Amniotic epithelial cell (primary cell): ENCODE measurements at places on chromosomes 5 and 9.

DNA sequence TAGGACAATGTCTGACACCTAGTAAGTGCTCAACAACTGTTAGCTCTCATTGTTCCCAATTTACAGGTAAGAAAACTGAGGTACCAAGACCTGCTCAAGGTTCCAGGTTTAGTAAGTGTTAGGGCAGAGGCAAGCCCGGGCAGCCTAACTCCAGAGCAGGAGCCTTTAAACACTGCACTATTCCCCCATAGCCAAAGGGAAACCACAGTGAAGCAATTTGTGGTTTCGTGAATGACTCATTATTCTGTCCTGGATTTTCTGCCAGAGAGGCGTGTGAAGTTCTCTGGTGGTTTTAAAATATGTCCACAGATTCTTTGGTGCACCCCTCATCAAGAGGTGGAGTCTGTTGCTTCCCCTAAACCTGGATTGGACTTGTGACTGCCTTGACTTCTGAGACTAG is 1.0 kb upstream of the MCC start:
- DNase-seq: peak; percentile 99

DNA sequence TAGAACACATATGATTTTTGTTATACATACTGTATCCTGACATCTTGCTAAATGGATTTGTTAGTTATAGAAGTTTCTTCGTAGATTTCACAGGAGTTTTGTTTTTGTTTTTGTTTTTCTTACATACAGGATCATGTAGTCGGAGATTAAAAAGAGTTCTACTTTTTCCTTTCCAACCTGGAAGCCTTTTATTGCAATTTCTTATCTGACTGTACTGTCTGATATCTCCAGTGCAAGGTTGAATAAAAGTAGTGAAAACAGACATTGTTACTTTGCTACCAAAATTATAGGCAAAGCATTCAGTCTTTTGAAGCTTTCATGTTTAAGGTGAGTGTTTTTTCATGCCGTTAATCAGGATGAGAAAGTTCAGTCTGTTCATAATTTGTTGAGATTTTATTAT is 117.4 kb upstream of the PRSS3 start:
- no peak for DNase-seq

DNA sequence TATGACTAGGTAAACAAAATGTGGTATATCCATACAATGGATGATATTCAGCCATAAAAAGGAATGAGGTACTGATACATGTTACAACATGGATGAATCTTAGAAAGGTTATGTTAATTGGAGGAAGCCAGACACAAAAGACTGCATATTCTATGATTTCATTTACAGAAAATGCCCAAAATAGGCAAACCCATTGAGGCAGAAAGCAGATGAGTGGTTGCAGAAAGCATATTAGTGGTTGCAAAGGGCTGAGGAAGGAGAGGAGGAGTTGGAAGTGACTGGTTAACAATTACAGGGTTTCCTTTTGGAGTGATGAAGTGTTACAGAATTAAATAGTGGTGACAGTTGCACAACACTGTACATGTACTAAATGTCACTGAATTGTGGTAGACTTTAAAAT is 17.7 kb downstream of the PLGRKT start:
- DNase-seq: no peak

DNA sequence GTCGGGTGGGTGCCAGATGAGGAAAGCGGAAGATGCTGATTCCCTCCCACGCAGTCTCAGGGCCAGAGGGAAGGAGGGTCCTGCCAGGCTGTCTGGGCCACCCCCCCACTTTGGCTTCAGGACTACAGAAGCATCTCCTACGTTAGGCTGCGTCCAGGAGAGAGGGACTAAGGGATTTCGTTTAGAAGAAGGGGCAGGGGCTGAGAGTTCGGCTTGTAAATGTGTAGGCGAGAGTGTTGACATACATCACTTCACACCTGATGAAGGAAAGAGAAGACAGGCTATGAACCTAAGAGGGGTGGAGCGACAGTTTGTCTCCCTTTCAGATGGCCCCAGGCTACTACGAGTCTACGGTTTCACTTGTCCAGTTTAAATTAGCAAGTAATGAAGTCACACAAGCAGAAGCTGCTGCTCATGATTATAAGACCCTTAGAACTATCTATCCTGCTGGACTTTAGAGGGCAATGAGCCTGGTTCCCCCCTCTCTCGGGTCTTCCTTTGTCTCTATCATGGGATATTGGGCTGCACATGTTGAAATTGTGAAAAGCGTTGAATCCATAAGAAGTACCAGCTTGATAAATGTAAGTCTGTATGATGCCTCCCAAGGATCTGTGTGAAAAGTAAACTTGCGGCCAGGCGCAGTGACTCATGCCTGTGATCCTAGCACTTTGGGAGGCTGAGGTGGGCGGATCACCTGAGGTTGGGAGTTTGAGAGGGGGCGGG is 193.0 kb downstream of the AOPEP start:
- peak; percentile 91 for DNase-seq

- peak; percentile 21 for DNase-seq
Measured at GRCh38 chr9:36818965-36819870, 214.8 kb downstream of the PAX5 start.

DNA sequence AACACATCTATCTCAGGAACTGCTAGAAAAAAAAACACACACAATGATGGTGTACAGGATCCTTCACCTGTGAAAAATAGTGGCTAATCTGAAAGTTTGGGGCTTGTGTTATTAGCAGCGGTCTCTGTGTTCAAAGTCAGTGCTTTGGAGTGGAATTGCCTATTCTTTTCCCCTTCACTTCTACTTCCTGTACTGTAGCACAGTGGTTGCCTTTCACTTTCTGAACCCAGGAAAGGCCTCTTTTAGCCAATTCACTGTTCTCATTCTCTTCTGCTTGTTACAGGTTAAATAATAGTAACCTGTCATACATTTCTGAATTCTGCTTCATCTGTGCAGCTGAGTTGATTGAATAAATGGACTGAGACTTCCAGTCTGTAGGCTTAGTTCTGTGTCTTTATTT is 161.3 kb upstream of the RGS7BP start:
- no peak for DNase-seq

DNA sequence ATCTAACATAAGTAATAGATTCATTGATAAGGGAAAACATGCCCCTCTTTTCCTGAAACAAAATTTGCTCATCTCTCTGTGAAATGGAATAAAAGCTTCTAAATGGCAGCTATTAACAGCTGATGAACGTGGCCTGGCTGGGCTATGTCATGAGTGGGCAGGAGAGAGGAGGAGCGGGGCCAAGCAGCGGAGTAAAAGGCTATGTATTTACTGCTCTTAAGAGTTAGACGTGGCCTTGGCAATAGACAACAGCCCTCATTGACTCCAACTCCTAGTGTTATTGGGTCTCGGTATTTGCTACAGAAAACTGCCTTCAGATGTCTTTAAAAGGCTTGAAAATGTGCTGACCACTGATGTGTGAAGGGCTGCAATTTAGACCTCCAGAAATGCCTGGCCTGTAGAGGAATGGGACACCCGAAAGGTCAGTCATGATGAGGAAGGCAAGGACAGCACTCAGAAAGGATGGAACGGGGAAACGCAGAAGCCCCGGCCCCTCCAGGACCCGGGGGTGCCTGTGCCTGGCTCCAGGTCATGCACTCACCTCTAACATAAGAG is 116.8 kb downstream of the PDZD2 start:
- no peak for DNase-seq

- DNase-seq: no peak
Measured at GRCh38 chr5:35339616-35340100, 109.4 kb upstream of the PRLR start.

GRCh38 chr9:100477241-100477640 is 4.3 kb downstream of the TMEFF1 start:
- DNase-seq: no peak

DNA sequence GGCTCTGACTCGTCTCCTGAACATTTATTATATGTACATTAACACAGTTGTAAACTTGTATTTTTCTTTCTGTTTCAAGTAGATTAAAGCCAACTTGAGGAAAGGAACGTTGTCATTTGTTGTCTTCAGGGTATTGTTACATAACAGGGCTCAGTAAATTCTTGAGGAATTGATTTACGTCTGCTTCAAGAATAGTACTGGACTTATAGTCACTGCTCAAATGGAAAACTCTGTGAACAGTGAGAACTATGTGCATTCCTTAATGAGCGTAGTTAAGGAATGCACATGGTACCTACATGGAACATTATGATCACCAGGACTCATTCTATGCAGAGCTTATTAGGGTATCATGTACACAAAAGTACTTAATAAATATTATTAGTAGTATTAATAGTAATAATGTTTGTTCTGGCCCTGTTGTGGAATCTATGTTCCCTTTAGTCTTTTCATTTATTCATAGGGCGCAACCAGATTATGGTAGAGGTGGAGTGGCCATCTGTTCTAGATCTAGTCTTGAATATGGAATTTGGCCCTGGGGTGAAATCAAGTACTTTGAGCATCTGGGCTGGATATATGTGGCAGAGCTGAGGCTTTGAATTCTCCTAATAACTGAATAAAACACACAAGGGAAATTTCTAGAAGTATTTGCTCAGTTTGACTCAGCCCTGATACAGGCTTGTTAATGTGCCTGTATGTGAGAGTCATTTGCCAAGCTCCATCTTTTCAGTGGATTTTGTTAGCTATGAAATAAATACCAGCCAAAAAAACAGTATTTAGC is 108.6 kb upstream of the SH3GL2 start:
- no peak for DNase-seq

- DNase-seq: peak; percentile 25
Measured at GRCh38 chr9:122900791-122901190, 4.4 kb downstream of the RC3H2 start.

GRCh38 chr5:82850393-82850792 is 226.8 kb downstream of the TMEM167A start:
- DNase-seq: no peak

DNA sequence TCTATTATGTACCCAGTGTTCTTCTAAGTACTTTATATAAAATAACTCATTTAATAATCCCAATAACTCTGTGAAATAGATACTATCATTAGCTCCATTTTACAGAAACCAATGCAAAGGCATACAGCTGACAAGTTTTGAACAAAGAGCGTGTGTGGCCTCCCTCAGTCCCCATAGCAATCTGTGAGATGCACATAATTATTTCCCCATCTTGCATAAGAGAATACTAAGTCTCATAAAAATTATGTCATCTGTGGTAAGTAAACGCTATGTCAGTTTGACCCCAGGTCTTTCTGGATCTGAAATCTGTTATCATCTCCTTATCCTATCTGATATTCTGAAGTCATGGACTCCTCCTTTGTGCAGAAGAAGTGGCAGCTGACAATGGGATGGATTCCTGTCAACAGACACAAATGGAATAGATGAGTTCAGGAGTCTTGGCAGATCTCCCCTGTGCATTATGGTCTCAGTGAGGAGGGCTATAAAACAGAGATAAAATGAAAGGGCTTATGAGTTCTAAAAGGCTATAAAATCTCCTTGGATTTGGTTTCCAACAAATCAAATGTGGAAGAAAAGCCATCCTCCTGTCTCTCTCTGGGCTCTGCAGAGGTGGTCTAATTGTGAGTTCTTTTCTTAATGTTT is 162.5 kb upstream of the TLE4 start:
- no peak for DNase-seq

DNA sequence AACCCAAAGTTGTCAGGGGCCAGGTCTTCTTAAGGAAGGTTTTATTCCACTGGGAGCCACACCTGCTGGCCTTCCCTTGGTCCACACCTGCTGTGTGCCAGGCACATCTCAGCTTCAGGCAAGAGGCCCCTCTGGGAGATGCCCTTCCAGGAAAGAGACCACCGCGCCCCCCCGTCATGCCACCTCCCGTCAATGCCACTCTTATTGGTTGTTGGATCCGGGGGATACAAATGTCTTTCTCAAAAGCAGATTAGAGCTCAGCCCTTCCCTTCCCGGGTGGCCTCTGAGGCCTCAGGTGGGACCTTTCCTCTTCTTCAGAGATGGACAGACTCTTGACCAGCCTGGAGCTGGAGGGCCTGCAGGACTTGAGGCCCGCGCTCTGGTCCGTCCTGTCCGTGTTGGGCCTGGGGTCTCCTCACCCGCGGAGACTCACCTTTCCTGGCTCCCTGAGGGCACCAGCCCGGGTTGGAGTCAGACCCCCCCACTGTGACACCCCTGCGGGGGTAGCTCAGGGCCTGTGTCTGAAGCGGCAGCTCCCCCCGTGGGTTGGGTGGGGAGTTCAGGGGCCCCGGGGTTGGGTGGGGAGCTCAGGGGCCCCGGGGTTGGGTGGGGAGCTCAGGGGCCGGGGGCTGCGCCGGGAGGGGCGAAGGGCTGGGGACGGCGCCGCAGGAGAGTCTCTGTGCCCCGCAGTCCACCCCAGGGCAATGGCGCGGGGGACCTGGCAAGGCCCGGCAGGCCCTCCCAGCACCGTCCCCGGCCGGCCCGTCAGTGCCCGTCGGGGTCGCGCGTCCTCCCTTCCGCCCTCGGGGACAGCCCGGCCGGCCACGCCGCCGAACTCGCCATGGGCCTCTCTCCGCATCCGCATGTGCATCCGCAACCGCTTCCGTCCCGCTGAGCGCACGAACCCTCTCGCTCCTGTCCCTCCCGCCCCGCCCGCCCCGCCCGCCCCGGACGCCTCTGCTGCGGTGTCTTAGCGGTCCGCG is 3.7 kb upstream of the SLC9A3 start:
- no peak for DNase-seq

DNA sequence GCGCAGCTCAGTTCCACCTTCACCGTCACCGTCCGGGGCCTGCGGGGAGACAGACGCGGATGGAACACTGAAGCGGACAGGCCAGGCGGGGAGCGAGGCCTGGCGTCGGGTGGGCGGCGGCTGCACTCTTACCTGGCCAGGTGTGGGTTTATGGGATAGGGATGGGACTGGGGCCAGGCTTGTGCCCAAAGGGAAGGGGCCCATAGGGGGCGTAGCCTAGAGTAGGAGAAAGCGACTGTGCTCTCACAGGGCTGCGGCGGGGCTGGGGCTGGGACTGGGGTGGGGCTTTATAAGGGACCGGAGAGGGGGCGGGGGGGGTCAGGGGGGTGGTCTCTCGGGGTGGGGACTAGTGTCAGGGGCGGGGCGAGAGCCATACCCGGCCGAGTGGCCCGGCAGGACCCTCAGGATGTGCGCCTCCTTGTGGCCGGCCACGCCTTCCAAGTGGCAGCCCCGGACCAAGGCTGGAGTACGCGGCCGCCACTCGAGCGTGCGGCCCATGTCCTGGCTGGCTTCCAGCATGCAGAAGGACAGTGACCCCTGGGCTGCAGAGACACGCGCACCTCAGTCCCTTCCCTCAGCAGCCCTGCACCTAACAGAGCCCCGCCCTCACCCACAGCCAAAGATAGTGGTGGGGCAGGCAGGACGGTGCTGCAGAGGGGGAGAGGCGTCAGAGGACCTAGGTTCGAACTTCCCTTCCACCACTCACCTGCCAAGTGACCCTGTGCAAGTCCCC is 22.8 kb downstream of the FPGS start:
- DNase-seq: no peak

- no peak for DNase-seq
Measured at GRCh38 chr9:72864327-72864726, 88.5 kb downstream of the ALDH1A1 start.
